ENCODE measurements at places on chromosomes 6 and 20. TPM values are rescaled to one million over a fixed set of nuclear protein-coding genes. Genes with fewer than 3 reads are reported as not detected.

GRCh38 chr6:7806711-7807110 is 80.8 kb downstream of the BMP6 start:
- no peak overlapping the region for H3K4me3 ChIP-seq
- peaks cover 3% of the 10 kb centered on the region for H3K4me1 ChIP-seq
- no peaks in the 10 kb centered on the region for H3K36me3 ChIP-seq

DNA sequence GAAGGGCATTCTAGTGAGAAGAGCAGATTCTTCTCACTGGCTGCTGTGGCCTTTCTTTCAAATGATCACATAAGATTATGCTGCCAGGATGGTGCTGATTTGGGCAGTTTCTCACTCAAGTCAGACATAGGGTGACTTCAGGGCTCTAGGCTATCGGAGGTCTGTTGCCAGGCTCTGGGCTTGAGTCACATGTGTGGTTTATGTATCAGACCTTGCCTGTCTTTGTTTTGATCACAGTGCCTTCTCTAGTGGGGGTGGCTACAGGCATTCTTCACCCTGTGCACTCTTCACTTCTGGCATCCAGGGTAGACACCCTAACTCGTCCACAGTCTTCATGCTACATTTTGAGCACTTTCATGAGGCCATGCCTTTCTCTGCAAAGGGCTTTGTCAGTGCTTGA is 823.7 kb upstream of the MAN1A1 start:
- no peaks in the 10 kb centered on the region for H3K36me3 ChIP-seq
- no peaks in the 10 kb centered on the region for H3K4me1 ChIP-seq
- no peak overlapping the region for H3K27ac ChIP-seq
- no peak overlapping the region for H3K4me3 ChIP-seq
- no peaks in the 10 kb centered on the region for H3K27me3 ChIP-seq

DNA sequence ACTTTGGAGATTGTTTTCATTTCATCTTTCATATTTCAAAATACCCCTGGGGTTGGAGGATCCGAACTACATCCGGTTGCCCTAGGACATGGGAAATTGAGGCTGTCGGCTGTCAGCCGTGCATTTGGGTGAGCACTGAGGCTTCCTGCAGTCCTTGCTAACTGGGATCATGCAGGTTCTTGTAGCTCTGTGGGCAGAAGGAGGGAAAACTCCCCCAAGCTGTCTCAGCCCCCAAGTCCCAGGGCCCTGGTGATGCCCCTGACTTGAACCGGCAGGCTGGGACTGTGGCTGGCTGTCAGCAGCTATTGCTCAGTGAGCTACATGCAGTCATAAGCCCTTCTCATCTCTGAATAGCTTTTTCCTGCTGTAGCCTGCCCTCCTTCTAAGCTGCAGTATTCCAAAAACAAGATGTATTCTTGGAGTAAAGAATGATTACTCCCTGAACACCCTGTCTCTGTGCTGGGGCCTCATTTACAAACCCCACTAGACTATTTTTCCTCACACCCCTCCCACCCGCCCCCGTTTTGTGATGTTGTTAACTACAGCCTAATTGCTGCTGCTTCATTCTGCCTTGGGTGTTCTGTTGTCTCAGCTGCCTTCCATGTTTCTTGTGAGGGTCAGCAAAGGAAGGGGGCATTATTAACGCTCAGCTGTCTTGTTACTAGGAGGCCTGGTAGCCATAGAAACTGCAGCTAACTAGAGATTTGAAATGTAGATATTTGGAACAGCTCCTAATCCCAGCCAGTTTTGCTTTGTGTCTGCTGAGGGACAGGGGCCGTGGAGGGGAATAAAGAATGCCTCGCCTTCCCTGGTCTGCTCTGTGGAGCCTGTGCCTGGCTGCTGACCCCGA is 18.1 kb downstream of the MTRES1 start:
- peak overlapping the region; percentile 55 for H3K27ac ChIP-seq
- H3K36me3 ChIP-seq: peaks cover 28% of the 10 kb centered on the region
- H3K4me3 ChIP-seq: no peak overlapping the region
- H3K27me3 ChIP-seq: no peaks in the 10 kb centered on the region

- no peak for DNase-seq
- H3K4me3 ChIP-seq: no peak overlapping the region
- no peaks in the 10 kb centered on the region for H3K27me3 ChIP-seq
- H3K4me1 ChIP-seq: no peaks in the 10 kb centered on the region
Observed at GRCh38 chr20:48945840-48946514, 24.5 kb downstream of the ARFGEF2 start.

- no peak for DNase-seq
- H3K36me3 ChIP-seq: no peaks in the 10 kb centered on the region
- peaks cover 26% of the 10 kb centered on the region for H3K4me1 ChIP-seq
- H3K27me3 ChIP-seq: no peaks in the 10 kb centered on the region
- no peak overlapping the region for H3K4me3 ChIP-seq
Observed at GRCh38 chr6:112038268-112038667, 15.6 kb upstream of the CCN6 start.

DNA sequence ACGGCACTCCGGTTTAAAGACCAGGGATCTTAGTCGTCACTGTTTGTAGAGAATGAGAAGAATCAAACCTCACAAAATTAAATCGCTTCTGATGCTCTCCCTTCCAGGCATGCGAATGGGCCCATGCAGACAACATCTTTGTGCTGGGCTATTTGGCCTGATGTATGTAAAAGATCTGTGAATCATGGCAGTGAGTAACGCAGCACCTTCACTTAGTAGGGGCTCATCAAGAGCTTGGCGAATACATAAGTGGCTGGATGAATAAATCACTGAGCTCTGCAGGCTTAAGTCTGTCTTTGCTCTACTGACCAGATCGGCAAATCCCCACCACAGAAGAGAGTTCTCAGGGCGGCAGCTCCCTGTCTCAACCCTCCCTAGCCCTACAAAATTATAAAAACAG is 44.8 kb upstream of the AFDN start:
- no peaks in the 10 kb centered on the region for H3K36me3 ChIP-seq
- DNase-seq: no peak

- no peak for DNase-seq
- no peak overlapping the region for H3K27ac ChIP-seq
- peaks cover 75% of the 10 kb centered on the region for H3K36me3 ChIP-seq
- no peaks in the 10 kb centered on the region for H3K27me3 ChIP-seq
- H3K4me3 ChIP-seq: no peak overlapping the region
Observed at GRCh38 chr20:17949899-17950298, 18.7 kb downstream of the SNX5 start.

DNA sequence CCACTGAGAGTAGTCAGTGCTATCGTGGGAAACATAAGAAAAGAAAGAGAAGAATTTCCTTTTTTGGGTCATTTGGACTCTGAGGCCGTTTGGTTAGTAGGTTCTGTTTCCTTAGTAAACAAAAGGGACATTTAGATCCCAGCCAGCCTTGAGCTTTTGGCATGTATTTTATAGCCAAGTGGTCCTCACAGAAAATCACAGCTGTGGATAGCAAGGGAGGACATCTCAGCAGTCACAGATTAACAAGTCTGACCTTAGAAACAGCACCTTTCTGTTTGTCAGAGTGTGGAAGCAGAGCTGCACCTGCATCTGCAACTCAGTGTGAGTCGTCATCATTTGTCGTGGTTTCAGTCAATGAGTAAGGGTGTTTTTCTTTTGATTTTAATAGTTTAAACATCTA is 40.5 kb downstream of the FAM120B start:
- no peaks in the 10 kb centered on the region for H3K27me3 ChIP-seq
- H3K4me1 ChIP-seq: no peaks in the 10 kb centered on the region
- H3K36me3 ChIP-seq: peaks cover 40% of the 10 kb centered on the region
- H3K4me3 ChIP-seq: no peak overlapping the region

DNA sequence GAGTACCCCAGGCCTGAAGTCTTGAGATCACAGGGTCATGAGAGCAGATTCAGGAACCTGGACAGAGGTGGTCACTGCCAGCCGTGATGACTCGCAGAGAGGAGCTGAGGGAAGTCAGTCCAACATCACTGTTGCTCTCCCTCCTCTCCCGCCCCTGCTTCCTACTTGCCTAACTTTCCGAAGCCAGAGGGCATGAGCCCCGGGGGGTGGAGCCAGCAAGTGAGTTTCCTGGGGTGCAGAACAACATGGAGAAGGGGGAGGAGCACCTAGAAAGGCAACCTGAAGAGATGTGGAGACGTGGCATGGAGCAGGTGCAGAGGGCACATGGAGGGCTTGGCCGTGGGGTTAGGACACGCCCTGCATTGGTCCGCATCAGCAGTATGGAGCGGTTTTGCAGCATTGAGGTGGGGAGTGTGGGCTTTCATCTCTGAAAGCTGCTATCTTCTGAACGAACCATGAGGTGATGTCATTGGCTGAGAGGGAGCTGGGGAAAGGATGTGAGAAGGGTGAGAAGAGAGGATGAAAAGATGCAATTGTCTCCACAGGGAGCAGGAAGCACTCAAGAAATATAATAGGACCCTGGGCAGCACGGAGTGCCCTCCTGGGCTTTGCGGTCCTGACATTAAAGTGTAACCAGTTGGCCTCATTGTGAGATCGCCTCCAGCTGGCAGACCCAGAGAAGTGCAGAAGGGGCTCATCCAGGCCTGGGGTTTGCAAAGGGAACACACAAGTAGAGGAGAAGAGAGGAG is 25.0 kb downstream of the GDAP1L1 start:
- no peak overlapping the region for H3K27ac ChIP-seq
- DNase-seq: no peak
- no peaks in the 10 kb centered on the region for H3K27me3 ChIP-seq
- H3K4me3 ChIP-seq: no peak overlapping the region
- H3K4me1 ChIP-seq: no peaks in the 10 kb centered on the region
- H3K36me3 ChIP-seq: no peaks in the 10 kb centered on the region

DNA sequence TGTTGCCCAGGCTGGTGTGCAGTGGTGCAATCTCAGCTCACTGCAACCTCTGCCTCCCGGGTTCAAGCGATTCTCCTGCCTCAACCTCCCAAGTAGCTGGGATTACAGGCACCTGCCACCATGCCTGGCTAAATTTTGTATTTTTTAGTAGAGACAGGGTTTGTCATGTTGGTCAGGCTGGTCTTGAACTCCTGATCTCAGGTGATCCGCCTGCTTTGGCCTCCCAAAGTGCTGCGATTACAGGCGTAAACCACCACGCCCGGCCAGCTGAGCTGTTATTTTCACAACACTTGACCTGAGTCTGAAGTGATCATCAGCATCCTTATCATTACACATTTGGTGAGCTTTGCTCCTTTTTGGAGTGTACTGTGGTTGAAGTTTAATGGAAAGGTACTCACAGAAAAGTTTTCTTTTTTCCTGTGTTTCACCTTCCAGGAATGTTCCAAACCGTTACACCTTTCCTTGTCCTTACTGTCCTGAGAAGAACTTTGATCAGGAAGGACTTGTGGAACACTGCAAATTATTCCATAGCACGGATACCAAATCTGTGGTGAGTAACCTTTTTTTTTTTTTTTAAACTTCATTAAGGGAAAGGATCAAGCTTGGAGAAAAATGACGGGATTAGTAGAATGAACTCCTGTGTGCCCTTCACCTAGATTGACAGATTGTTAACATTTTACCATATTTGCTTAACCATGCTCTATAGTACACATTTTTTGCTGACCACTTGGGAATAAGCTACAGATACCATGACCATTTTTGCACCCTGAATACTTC is 9.7 kb downstream of the RNF114 start:
- peaks cover 78% of the 10 kb centered on the region for H3K36me3 ChIP-seq
- no peaks in the 10 kb centered on the region for H3K4me1 ChIP-seq
- DNase-seq: no peak
- no peak overlapping the region for H3K27ac ChIP-seq
- no peak overlapping the region for H3K4me3 ChIP-seq

GRCh38 chr20:61487997-61488371 is 235.9 kb downstream of the CDH4 start:
- no peak overlapping the region for H3K27ac ChIP-seq
- DNase-seq: no peak
- H3K4me1 ChIP-seq: no peaks in the 10 kb centered on the region

DNA sequence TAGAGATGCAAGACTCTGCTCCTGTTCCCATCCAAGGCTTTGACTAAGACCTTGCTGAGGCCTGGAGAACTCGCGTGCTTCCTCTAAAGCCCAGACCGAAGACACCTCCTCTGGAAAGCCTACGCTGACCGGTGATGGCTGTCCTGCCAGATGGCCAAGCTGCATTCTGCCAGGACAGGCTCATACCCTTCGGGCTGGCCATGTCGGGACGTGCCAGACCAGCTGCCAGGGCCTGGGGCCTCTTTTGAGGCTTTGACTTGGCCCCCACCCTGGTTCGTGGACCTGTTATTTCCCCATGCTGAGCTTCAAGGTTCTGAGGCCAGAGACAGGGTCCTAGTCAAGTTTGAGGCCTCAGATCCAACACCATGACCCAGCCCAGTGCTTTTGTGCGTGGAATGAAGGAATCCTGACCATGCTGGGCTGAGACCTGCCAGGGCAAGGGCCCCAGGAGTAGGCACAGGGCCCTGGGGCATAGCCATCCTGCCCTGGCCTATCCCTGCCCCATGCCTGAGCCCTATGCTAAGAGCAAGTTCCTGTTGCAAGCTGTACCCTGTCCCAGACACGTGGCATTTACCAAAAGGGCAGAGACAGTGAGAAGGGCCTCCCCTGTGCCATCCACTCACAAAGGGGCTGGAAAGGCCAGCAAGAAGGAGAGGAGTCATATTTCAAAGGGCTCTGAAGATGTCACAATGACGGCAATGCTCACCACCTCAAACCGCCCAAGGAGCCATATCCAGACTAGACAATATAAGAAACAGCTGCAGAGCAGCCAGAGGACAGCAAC is 42.8 kb downstream of the MRPL14 start:
- peaks cover 39% of the 10 kb centered on the region for H3K4me1 ChIP-seq
- H3K27ac ChIP-seq: peak overlapping the region; percentile 36
- no peak overlapping the region for H3K4me3 ChIP-seq
- H3K36me3 ChIP-seq: no peaks in the 10 kb centered on the region
- DNase-seq: peak; percentile 57

GRCh38 chr20:16747291-16747811 is 807 bp upstream of the OTOR start:
- H3K36me3 ChIP-seq: no peaks in the 10 kb centered on the region
- H3K4me3 ChIP-seq: no peak overlapping the region
- no peak overlapping the region for H3K27ac ChIP-seq
- no peak for DNase-seq

- H3K27ac ChIP-seq: no peak overlapping the region
- no peak for DNase-seq
- no peaks in the 10 kb centered on the region for H3K4me1 ChIP-seq
- H3K36me3 ChIP-seq: no peaks in the 10 kb centered on the region
- no peak overlapping the region for H3K4me3 ChIP-seq
Observed at GRCh38 chr6:38935051-38935450, 113.5 kb upstream of the GLP1R start.

OLIG3 gene
- not detected for total RNA-seq

SYCP2 gene
- 3.1 TPM for total RNA-seq

WFDC5 gene
- not detected for total RNA-seq

LHFPL5 gene
- not detected for total RNA-seq

EFCAB8 gene
- 0.22 TPM for total RNA-seq

GNAS-AS1 gene
- total RNA-seq: 2.4 TPM

SAMD5 gene
- 2.2 TPM for total RNA-seq

ATXN1 gene
- 19.9 TPM for total RNA-seq
